ENCODE measurements at places on chromosomes 7 and 10. TPM values are rescaled to one million over a fixed set of nuclear protein-coding genes. Genes with fewer than 3 reads are reported as not detected.

GRCh38 chr7:102407910-102408309, 11.7 kb downstream of the PRKRIP1 start:
- no peak overlapping the region for H3K27ac ChIP-seq
- H3K36me3 ChIP-seq: peaks cover 28% of the 10 kb centered on the region
- H3K4me1 ChIP-seq: no peaks in the 10 kb centered on the region
- DNase-seq: no peak
- no peaks in the 10 kb centered on the region for H3K27me3 ChIP-seq

DNA sequence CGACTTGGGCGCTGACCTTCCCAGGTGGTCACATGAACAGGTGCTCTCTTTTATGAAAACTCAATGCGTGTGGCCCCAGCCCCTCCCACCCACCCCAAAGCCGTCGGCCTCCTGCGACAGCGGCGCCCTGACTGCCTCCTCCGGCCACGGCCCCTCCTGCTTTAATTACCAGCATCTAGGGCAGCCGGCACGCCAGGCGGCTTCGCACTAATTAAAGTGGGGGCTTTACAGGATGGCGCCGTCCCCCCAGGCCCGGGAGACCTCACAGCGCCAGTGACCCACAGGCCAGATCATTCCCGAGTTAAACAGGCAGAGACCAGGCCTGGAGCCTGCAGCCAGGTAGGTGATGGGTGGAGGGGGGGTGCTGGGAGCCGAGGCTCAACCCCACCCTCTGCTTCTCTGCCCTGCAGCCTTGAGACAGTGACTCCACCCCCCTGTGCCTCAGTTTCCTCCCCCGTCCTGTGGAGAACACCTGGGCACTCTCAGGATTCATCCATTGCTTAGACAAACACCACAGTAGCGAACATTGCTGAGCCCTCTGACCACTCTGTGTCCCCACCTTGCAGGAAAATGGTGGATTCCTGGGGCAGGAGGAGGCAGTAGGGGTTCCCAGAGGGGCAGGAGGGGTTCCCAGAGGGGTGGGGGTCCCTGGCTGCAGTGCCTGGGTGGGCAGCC, 100.8 kb downstream of the MICALL2 start:
- no peaks in the 10 kb centered on the region for H3K4me1 ChIP-seq
- no peak overlapping the region for H3K27ac ChIP-seq
- H3K36me3 ChIP-seq: no peaks in the 10 kb centered on the region
- no peak for DNase-seq
- H3K4me3 ChIP-seq: no peak overlapping the region

- no peak for DNase-seq
- no peaks in the 10 kb centered on the region for H3K4me1 ChIP-seq
- H3K36me3 ChIP-seq: no peaks in the 10 kb centered on the region
- H3K27ac ChIP-seq: no peak overlapping the region
- H3K4me3 ChIP-seq: no peak overlapping the region
Measured at GRCh38 chr10:76738991-76739390, 898.6 kb downstream of the KCNMA1 start.

DNA sequence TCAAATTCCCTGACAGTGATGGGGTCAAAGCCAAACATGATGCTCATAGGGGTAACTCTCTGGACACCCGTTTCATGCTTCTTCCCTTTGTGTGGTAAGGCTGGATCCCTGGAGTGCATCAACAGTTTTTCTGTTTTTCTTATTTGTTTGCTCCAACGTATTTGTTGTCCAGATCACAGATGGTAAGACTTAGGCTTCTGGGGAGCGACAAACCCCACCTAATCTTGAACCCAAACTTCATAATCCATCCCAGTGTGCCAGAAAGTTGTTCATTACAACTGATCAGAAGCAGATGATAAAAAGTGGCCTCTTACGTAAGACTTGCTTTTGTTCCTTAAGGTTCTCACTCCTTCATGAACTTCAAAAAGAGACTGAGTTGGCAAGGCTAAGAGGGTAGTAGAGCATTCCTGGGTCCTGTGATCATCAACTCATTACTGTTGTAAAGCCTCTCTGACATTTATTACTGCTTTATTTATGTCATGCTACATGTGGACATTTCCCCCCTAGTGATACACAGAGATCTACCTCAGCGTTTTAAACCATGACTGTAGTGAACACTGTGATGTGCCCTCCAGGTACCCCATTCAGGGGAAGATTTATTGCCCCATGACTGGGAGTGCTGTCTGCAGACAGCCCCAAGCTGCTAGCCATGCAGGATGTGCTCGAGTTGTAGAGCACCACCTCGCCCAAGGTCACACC, 125.6 kb downstream of the CCDC71L start:
- no peak for DNase-seq
- no peak overlapping the region for H3K27ac ChIP-seq
- H3K4me3 ChIP-seq: no peak overlapping the region

DNA sequence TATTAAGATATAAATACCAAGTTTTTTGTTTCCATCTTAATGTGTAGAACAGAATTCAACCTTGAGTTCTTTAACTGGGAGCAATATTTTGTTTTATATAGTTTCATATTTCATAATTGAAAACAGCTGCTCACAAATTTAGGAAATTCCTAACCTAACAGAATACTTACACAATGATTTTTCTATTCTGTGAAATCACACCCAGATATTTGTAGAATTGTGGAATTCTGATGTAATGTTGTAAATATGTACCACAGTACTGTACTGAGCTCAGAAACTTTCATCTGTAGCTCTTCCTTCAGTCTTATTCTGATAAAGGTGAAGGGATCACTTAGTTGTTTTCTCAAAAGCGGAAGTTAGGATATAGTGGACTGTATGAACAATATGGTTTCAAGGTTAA, 143.4 kb upstream of the GLI3 start:
- H3K4me1 ChIP-seq: peaks cover 3% of the 10 kb centered on the region
- DNase-seq: no peak
- no peaks in the 10 kb centered on the region for H3K27me3 ChIP-seq
- no peak overlapping the region for H3K27ac ChIP-seq

JAKMIP3 gene
- 0.06 TPM for polyA plus RNA-seq

FAM25A gene
- polyA plus RNA-seq: 27.6 TPM

SFTPA1 gene
- polyA plus RNA-seq: not detected
